Pancreas (tissue), 10 donors: ENCODE measurements at places on chromosomes 6 and 20. TPM values are rescaled to one million over a fixed set of nuclear protein-coding genes. Genes with fewer than 3 reads are reported as not detected.

Gene BHLHE23
- not detected for total RNA-seq

Gene MUCL3
- total RNA-seq = 0.09 TPM

Gene PI3
- not detected for total RNA-seq

Gene PI16
- total RNA-seq = 0.59 TPM

Gene SMPDL3A
- total RNA-seq = 8.7 TPM

Gene ARFGEF2
- total RNA-seq = 23.6 TPM

Gene DOP1A
- total RNA-seq = 11.0 TPM

Gene MLN
- total RNA-seq = not detected

Gene SLC17A1
- total RNA-seq = not detected

Gene PRDM13
- total RNA-seq = not detected

DNA sequence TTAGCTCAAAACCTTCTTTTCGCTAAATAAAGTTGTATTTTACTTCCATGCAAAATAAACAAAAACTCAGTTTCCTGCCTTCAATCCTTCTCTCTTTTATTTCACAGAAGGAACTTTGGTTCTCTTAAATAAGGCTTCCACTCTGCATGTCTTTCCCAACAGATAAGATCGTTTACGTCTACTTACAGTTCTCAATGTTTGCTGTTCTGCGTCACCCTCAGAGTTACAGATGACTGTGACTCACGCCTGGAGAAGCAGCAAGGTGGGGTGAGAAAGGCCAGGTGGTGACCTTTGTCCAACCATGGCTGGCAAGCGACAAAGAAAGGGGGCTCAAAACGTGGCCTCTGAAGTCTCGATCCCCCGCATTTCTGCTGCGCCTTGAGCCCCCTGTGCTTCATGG, 51.4 kb upstream of the RPS6KA2 start:
- peak; percentile 39 for DNase-seq

- no peak for DNase-seq
Measured at GRCh38 chr6:108874470-108875160, 26.4 kb downstream of the ARMC2 start.

DNA sequence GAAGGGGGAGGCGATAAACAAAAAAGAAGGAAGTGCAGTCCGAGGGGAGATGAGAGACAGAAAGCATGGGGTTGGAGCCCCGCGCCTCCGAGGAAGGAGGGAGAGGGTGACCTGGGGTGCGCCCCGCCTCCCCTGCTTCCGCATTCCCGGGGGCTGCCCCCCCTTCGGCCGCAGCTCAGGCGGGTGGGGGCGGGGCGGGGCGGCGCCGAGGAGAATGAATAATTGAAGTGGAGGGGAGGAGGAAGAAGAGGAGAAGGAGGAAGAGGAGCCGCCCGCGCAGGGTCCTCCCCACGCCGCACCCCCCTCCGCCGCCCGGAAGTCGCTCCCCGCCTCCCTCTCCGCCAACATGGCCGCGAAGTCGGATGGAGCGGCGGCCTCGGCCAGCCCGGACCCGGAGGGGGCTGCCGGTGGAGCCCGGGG, at the start of gene XKR7:
XKR7 (plus strand) TSS at position 322 of the 420 bp plus-strand sequence; CDS start at position 347, 25 bp downstream.
- DNase-seq = no peak

DNA sequence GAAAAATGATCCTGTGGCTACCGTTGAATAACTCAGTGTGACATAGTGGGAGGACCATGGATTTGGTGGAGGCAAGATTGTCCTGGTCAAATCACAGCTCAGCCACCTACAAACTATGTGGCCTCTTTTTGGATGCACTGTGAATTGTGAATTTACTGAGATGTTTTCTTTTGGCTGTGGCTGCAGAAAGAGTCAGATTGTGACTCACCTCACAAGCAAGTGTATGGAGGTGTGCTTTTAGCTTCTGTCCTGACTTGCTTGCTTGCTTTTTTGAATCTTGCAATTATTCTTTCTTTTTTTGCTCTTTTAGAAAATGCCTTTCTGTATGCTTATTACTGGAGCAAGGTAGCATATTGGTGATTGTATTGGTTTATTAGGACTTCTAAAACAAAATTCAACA, 122.9 kb upstream of the FOXO3 start:
- DNase-seq = no peak

GRCh38 chr6:140346428-140346827, 972.0 kb upstream of the CITED2 start:
- DNase-seq = no peak

- DNase-seq = no peak
Measured at GRCh38 chr20:48286601-48287000, 501.3 kb upstream of the SULF2 start.

DNA sequence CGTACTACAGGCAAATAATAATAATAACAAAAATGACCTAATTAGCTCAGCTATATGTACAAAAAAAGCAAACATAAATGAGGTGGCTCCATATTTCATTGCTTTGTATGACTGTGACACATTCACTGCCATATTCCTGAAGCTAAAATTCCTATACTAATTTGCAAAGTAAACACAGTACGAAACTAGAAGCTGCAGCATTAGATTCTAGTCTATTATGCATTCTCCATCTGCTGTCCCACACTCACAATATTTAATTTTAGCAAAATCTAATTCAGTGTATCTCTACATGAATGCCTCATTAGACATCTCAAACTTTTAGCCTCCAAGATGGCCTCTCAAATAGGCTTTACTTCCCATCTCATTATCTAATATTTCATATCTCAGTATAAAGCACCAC, 55.1 kb downstream of the ATG5 start:
- DNase-seq = no peak

DNA sequence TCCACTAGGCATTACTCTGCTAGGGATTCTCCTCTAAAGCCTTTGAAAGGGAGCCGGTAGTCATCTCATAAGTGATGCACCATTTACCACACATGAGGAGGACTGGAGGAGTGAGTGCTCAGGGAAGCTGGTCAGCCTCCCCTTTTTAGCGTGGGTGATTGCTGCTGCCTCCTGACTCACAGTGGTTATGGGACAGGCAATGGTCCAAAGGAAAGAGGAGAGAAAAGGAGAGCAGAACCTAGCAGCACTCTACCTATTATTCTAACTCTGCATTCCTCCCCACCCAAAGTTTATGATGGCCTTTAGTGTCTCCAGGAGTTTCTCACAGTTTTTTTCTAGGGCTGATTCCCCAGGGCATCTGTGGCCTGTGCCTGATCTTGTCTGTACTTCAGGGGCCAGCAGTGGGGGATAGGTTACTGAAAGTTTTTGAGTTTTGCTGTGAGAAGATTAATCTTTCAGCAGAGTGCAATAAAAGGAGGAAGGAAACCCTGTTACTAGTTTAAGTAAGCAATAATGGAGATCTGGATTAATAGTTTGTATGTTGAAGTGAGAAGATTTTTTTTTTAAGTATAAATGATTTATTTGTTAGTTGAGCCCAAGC, 36.4 kb upstream of the GCLC start:
- DNase-seq = no peak

DNA sequence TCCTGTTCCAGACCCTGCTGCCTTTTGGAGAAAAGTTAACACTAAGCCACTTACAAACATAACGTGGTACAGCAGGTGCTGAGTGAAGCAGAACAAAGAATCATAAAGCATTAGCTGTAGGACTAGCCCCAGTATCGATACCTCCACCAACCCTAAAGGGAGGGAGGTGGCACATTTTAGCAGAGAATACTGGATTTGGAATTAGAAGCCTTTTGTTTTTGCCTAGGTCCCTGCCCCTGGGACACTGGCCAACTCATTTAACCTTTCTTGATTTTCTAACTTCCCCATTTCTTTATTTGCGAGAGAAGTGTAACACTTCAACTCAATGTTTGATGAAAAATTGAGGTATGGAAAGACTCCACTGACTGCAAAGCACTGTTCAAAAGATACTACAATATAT, 93.5 kb downstream of the B3GAT2 start:
- DNase-seq = no peak

DNA sequence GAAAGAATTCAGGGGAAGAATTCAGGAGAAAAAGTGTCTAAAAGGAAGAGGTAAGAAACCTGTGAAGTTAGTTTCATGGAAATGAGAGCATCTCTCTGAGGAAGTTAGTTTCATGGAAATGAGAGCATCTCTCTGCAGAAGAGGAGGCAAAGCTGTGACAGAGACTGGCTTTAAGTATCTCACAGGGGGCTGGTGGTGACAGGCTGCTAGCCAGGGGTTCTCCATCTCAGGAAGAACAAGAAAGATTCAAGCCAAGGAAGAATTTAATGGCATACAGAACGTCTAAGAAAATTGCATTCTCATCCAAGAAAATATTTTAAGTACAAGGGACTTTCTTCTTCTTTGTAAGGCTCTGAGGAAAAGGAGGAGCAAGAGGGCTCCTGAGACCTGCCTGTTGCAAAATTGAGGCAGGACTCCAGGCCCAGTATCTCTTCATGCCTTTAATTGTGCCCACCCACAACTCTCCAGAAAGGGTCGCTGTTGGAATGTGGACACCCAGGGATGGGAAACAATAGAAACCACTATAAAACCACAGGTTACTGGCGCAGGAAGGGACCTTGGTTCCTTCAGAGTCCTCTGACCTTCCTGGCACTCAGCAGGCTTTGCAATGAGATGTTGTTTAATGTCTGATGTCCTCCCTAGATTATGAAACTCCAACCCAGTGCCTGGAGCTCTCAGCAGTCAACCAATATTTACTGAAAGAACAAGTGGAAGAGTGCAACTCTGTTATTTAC, 136.8 kb downstream of the FNDC1 start:
- no peak for DNase-seq

- no peak for DNase-seq
Measured at GRCh38 chr6:70299456-70299855, 3.4 kb downstream of the COL9A1 start.

- DNase-seq = no peak
Measured at GRCh38 chr6:22413681-22414311, 117.0 kb upstream of the PRL start.

GRCh38 chr20:34615477-34615876, 57.0 kb downstream of the MAP1LC3A start:
- DNase-seq = no peak

- no peak for DNase-seq
Measured at GRCh38 chr6:8881663-8882062, 446.3 kb upstream of the SLC35B3 start.

GRCh38 chr20:43572891-43573290, 14.1 kb downstream of the SGK2 start:
- DNase-seq = no peak

GRCh38 chr6:97656706-97657350, 373.8 kb upstream of the MMS22L start:
- no peak for DNase-seq
